Body of pancreas (tissue), 4 donors: ENCODE measurements at places on chromosomes 1 and 21. TPM values are rescaled to one million over a fixed set of nuclear protein-coding genes. Genes with fewer than 3 reads are reported as not detected.

Gene VAMP3
- 43.3 TPM for total RNA-seq

Gene RGS2
- 32.7 TPM for total RNA-seq

Gene OR6K3
- not detected for total RNA-seq

Gene OR14K1
- not detected for total RNA-seq

Gene HSPA6
- total RNA-seq, result 0.66 TPM

Gene SPRR2B
- total RNA-seq, result not detected

DNA sequence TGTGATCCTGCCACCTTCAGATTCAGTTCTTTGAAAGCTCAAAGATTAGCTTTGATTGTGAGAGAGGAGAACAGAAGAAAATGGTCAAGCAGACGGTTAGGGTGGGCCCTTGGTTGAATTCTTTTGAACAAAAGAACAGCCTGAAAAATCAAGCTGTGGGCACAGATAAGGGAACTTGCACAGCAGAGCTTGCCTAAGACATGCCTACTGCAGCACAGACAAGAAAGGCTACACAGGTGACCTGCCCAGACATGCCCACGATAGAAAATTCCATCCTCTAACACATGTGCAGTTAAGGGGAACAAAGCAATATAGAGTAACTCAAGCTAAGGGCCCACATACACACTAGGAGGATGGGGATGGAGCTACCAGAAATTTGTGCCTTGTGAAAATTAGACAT, 512.5 kb upstream of the LRRC7 start:
- no peak for DNase-seq

GRCh38 chr21:19353256-19353655, 949.7 kb upstream of the TMPRSS15 start:
- DNase-seq, result no peak

GRCh38 chr1:164746632-164747031, 187.6 kb downstream of the PBX1 start:
- DNase-seq, result no peak

- DNase-seq, result no peak
Observed at GRCh38 chr1:192730198-192730597, 78.6 kb upstream of the RGS2 start.

DNA sequence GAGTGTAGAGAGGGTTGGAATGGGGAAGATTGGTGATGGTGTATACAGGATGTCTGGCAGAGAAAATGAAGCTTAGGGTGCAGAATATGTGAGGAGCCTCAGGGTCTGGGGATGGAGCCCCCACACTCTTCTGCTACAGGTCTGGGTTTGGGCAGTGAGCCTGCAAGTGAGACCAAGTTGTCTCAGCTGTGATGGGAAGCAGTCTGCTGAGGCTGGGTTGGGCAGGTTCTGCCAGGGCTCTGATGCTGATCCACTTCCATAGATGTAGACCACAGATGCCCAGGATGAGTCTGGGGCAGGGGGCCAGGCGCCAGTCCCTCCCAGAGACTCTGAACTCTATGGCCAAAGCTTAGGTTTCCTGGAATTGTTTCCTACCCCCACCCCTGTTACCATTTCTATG, 516.9 kb downstream of the PTPRU start:
- no peak for DNase-seq

DNA sequence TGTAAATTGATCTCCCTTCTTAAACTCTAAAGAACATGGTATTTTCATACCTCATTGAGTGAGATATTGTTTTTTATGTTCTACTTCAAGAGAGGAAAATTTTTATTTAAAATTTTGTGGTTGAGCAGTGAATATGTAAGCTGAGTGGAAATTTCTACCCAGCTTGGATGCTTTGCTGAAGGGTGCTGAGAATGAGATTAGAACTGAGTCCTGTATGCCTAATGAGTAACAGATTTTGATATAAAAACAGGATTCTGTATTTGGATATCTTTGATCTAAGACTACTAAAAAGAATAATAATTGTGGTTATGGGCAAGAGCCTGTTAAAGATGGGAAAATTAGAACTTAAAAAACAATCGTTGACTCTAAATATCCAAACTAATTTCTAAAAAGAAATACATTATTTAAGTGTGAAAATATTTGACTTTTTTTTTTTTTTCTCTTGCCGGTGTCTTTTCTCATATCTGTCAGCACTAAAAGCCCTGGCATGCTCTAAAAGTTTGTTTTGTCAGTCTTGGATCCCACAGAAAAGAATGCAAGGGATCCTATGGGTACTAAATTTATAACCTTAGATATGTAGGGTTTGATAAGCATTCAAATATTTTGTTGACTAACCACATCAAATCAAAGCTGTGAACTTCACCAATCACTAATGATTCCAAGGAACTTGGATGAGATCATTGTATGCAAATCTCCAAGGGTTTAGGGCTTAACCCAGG, 652.3 kb downstream of the PTPRC start:
- DNase-seq, result no peak

DNA sequence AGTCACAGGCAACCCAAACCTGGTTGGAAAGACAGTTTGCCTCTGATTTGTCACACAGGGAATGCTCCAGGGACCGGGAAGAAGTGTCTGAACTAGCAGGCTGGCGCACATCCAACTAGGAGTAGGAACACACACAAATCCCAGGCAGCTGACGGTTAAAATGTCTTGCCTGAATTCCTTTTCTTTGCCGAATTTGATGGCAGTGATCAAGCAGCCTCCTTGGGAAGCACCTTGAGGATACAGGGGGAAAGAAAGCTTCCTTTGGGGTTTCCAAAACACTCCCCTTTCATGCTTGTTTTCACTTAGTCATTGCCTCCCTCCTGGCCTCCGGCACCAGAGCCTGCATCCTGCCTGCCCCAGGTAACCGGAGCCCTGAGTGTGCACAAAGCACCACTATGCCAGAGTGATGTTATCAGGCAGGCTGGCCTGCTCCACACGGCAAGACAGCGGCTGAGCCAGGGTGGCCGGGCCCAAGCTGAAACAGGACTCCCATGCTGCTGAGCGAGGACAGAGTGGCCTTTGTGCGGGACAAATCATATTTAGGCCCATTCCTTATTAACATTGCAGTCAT, 193.8 kb downstream of the LMX1A start:
- DNase-seq, result peak; percentile 20

DNA sequence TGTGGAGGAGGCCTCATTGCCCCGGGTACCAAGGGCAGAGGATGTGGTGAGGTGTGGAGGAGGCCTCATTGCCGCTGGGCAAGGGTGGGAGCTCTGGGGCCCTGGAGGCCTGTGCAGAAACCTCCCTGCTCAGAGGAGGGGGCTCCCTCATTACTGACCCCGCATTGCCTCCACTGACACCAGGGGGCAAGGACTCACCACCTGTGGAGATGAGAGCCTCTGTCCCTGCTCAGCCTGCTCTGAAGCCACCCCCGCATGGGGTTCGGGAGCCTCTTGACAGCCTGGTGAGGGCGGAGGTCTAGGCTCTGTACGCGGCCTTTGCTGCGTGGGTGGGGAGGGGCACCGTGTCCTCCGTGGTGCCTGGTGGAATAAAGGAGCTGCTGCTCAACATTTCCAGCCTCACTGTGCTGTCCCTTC, 95.0 kb upstream of the COL6A1 start:
- no peak for DNase-seq

- no peak for DNase-seq
Observed at GRCh38 chr1:5982276-5982675, 9.9 kb downstream of the NPHP4 start.

- DNase-seq, result no peak
Observed at GRCh38 chr1:163774978-163775620, 453.3 kb downstream of the NUF2 start.

DNA sequence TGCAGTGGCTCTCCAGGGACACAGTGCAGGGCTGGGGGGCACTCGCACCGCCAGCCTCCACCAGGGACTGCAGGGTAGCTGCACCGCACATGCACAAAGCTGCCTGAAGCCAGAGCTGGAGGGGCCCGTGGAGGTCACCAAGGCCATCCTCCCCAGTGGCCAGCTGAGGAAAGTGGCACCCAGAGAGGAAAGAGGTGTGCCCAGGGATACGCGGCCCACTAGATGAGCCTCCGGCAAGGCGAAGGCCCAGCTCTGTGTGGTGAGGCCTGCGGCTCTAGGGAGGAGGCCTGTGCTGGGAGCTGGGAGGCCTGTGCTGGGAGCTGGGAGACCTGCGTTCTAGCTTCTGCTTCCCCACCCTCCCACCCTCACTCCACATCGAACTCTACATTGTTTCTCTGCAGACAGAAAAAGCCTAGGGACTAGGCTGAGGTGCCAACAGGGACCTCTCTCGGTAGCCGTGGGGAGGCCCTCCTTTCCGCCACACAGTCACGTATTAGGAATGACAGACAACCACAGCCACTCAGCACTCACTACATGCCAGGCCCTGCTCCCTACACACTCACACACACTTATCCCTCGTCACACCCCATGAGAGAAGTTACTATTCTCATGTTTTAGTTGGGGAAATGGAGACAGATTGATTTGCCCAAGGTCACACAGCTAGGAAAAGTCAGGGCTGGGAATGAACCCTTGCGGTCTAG, 921 bp upstream of the ASCL5 start:
- peak; percentile 38 for DNase-seq

GRCh38 chr1:166974647-166975345, 544 bp downstream of the ILDR2 start:
- DNase-seq, result no peak

DNA sequence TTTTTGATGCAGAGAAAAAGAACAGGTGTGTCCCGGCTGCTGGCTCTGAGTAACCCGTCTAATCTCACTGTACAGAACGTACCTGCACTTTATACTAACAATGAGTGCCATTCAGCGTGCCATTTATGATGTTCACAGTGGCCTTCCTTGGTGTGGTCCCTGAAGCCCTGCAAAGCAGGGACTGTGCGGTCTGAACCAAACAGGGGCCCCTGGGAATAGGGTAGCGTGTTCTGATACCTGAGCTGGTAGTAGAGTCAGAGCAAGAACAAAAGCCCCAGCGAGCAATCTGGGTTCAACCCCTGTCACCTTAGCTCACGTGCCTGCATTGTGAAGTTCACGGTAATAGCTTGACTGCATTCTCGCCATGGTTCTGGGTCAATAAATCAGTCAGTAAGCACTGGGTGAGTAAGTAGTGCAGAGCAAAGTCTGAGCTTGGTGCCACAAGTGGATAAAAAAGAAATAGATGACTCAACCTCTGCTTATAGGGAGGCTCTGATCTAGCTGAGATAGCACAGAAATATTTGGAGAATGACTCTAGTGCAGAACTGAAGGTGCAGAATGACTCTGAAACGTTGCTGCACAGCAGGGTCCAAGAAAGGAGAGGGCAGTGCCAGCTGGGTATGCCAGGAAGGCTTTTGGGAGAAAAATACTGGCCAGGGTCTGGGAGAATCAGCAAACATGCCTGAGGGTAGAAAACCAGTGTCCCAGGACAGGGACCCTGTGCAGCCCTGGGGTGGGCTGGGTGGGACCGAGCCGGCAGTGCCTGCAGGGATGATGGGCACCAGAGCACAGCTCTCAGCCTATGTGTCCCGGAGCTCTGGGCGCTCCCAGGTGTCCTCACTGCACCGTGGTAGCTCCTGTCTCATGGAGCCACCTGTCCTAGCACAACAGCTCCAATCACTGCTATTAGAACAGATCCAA, 125.9 kb downstream of the RHOU start:
- DNase-seq, result peak; percentile 75

DNA sequence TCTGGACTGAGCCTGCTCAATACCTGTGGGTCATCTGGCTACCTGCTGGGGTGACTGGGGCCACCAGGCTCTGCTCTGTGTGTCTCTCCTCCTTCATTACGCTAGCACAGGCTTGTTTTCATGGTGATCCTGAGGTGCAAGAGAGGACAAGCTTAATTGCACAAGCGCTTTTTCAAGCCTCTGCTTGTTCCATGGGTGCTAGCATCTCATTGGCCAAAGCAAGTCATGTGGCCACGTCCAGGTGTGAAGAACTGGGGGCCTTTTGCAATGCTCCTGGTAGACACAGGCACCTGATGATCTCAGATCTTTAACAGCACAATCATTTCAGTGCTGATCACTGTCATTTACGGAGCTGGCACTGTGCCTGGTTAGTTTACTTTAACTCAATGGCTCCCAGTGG, 114.6 kb downstream of the KAZN start:
- DNase-seq, result no peak

DNA sequence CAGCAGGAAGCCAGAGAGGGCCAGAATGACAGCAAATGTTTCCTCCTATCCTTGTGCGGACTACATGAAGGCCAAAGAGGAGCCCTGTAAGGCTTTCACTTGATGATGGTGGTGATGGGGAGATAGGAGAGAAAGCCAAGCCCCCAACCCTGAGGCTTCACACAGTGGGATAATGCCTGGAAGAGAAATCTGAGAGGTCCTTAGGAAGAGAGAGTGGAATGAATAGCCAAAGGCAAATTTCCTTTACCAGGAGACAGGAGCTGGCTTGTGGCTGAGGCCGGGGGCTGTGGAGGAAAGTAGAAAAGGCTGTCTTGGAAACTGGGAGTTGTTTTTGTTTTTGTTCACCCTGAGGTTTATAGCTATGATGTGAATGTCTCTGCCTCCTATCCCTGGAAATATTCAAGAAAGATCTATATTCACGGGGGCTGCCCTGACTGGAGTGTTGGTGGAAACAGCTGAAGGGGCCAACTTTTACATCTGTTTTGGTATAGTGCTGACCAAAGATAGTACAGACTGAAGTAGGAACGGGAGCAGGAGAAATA, 13.0 kb upstream of the RNF19B start:
- no peak for DNase-seq

GRCh38 chr21:42302794-42303193, 12.4 kb downstream of the TFF3 start:
- no peak for DNase-seq

DNA sequence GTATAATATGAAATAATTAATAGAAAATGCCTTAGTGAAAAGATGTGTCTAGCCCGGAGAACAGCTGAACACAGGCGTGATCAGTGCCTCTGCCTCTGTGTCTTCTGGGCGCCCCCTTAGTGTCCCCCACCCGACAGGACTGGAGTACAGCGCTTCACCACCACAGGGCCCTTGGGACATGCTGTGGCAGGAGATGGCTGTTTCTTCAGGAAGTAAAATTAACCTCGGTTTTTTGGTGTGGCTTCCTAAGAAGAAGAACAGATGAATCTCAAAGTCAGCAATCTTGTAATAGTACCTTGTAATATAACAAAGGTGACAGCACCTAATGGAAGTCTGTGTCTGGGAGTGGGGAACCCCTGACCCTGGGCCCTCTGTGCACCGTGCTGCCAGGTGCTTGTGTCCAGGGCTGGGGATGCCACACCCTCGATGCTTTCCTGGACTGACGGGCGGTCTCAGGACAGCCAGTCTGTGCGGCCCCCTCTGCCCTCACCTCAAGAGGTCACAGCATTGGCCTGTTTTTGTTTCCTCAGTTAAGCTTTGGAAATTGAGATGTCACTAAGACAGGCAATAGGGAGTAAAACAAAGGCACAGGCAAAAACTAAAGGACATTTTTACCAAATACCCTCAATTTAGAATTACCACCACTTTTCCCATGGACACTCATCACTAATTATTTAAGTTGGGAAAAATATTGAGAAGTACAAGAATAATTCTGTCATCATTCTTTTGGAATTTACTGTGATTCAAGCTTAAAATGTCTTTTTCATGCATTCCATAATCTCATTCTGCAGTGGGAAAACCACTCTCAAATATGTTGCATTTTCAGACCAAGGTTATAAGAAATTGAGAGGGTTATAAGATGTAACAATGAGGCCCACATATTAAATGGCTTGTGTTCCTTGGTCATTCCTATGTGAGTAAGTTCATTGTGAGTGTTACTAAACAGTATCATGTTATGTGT, 79.3 kb downstream of the ADARB1 start:
- DNase-seq, result no peak
